Iris pigment epithelial cell (primary cell): ENCODE measurements at places on chromosomes 6 and 20.

- no peak for DNase-seq
These were observed 198.0 kb downstream of the SIM1 start for GRCh38 chr6:100266494-100267401.

GRCh38 chr6:30603961-30604360, 13.1 kb downstream of the PPP1R10 start:
- DNase-seq: no peak

GRCh38 chr20:2800521-2801285, at the start of gene CPXM1:
TSS of gene CPXM1 (minus strand) at chr20:2800627. CDS start at chr20:2800572, 55 bp downstream.
- no peak for DNase-seq

DNA sequence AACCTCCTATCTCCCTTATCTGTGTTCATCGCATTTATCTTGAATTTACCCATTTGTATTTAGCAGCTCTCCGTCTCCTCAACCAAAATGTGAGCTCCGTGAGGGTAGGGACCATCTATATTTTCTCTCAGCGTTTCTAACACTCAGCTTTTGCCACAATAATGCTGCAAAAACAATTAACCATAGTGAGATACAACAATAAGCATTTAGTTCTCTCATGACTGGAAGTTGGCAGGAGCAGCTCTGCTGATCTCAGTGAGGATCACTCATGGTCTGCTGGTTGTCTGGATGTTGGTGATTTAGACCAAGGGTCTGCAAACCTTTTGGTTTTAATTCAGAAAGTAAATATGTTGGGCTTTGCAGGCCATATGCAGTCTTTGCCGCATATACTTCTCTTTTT, 394.8 kb upstream of the RNF217 start:
- DNase-seq: no peak

- no peak for DNase-seq
These were observed 250.8 kb downstream of the SMOC2 start for GRCh38 chr6:168691774-168692173.

DNA sequence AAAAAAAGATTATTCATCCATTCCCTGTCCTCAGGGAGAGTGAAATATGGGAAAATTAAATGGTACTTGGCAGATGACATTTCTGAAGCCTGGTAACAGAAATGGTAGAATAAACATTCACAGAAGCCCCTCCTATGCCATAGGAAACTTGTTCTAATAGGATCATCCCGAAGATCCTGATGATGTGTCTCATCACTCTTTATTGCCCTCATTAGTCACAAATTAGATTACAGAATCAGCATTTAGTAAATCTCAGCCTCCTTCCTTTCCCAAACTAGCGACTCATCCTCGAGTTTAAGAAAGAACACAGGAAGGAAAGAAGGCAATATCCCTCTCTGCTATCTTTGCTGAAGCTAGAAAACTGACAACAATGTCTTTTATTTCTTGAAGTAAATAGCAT, 154.4 kb downstream of the TMEM200A start:
- DNase-seq: no peak

GRCh38 chr20:11376998-11377397, 540.7 kb upstream of the BTBD3 start:
- DNase-seq: peak; percentile 91

DNA sequence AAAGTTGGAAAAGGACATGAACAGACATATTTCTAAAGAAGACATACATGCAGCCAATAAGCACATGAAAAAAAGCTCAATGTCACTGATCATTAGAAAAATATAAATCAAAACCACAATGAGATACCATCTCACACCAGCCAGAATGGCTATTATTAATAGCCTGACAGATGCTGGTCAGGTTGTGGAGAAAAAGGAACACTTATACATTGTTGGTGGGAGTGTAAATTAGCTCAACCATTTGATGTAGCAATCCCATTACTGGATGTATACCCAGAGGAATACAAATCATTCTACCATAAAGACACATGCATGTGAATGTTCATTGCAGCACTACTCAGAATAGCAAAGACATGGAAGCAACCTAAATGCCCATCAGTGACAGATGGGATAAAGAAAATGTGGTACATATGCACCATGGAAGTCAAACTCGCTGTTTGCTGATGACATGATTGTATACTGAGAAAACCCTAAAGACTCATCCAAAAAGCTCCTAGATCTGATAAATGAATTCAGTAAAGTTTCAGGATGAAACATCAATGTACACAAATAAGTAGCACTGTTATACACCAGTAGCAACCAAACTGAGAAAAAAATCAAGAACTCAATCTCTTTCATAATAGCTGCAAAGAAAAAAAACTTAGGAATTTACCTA, 196.8 kb downstream of the ADGB start:
- no peak for DNase-seq

DNA sequence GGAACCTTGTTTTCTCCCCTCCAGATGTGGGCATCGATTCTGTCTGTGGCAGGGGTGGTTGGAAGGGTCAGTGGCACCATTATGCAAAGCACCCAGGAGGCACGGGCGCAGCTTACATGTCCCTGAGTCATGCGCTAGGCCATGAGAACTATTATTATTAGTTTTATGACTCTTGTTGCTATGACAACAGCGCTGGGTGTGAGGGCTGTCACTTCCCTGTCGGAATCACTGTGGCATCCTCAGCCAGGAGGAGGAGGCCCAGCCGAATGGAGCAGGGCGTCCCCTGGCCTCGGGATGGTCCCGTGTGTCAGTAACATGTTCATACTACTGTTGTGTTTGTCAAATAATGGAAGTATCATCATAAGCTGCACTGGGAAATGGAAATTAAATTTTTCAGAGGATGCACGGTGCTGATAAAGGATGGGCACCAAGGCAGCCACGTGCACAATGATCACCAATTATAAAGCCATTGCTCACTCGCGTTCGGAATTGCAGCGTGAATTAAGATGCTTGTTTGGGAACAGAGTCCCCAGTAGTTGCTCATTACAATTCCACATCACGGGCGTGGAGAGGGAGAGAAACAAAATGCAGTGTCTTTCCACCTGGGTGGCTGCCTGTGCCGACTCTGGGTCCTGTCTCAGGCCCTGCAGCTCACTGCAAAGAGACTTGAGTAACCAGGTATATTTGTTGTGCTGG, 247.9 kb downstream of the CDH4 start:
- DNase-seq: no peak

DNA sequence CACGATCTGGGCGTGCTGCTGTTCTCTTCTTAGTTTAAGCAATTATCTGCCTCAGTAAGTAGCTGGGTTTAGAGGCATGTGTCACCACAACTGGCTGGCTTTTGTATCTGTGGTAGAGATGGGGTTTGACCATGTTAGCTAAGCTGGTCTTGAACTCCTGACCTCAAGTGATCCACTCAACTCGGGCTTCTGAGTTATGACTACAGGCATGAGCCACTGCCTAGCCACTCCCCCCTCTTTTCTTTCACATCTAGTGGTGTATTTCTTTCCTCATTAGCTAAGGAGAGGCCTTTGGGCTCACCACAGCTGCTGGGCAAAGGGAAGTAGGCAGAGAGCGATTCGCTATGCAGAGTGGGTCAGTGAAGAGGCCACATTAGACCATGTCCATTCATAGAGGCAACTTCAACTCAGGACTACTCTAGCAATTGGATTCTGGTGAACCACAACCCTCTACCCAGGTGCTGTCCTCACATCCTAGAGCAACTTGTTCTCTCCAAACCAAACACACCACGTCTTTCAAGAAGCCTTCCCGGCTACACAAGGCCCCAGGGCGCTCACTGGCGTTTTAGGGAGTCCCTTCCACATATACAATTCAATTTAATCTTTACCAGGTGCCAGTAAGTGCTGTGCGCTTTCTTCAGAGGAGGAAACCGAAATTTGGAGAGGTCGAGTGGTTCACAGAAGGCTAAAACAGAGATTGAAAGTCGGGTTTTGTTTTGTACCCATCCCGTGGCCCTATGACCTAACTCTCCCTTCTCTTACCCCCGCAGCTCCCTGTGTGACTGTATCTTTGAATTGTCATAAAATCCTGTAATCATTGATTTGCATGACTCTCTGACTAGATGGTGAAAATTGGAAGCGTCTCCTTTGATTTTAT, 26.5 kb upstream of the GFOD1 start:
- no peak for DNase-seq

GRCh38 chr6:72651174-72651573, 29.3 kb downstream of the KCNQ5 start:
- DNase-seq: no peak

DNA sequence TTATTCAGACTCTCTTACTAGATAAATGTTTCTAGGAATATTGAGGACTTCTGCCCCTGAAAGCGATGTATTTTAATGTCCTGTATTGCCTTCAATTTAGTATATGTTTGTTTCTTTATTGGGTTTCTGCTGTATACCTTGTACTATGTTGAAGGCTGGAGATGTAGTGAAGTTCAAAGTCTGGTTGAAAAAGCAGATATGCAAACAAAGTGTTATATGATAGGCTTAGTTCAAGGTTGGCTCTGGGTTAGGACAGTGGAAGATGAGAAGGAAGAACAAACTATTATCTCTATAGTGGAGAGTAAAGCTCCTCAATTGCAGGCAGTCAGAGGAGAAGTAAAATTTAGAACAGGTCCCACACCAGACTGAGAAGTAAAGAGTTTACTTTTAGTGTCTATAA, 36.3 kb upstream of the ADGRG6 start:
- DNase-seq: no peak

- DNase-seq: no peak
These were observed 57.6 kb upstream of the FRMD1 start for GRCh38 chr6:168136622-168137021.

DNA sequence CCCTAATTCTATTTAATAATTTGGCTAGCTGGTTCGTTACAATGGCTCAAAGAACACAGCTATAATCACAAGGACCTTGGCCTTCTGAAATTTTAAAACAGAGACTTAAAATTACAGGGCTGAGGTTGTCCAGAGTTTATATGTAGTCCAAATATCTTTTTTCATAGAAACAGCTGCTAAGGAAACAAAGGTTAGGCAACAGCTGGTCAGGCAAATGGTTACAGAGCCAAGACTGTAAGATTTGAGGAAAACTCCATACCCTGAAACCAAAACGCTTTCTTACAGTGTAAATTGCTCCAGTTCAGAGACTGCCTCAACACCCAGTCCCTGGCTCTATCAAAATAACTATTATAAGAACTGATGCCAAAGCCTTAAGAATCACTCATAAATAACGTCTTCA, 9.7 kb upstream of the ARHGAP18 start:
- DNase-seq: no peak

DNA sequence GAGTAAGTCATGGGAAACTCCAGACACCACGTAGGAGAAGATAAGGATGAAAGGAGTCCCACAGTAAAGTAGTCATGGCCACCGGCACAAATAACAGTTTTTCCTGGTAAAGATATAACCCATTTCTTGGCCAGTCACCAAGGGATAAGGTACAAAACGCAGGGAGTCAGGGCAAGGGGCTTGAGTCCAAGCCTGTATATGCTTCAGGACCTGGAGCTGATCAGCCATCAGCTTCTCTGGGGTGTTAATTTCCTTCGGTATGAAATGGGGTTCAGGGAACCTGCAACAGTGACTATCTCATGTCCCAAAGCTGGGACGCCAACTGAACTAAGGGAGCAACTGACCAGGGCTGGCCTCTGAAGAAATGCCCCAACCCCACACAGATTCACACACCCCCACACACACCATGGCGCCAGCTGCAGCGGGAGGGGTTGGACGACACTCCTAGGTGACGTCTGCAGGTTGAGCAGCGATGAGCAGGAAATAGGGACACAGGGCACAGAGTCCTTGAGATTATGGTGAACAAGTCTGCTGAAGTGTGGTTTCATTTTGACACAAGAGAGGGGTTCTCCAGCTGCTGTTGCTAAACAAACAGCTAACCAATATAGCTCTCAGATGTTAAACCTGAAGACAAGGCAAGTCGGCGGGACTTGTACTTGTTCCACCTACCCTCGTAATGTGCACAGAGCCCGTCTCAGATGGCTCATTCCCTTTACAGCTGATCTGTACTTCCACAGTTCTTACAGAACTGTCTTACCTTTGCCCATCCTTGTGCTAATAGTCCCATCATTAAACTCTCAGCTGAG, 7.4 kb upstream of the ADTRP start:
- no peak for DNase-seq

GRCh38 chr6:32973144-32974015, 5.0 kb downstream of the BRD2 start:
- no peak for DNase-seq

DNA sequence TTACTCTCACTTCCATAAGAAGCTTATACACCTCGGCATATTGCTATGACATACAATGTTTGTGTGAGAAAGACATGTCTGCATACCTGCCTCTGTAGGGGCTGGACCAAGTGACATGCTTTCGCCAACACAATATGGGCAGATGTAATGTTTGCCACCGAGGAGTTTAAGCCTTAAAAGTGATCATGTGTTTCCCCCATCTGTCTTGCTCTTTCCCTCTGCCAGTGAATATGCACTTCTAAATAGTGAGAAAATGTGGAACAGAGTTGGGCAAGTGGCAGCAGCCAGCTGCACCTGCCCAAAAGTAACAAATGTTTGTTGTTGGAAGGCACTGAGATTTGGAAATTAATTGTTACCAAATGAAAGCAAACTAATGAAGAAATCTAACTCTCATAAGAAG, 274.8 kb upstream of the BTBD3 start:
- DNase-seq: no peak

DNA sequence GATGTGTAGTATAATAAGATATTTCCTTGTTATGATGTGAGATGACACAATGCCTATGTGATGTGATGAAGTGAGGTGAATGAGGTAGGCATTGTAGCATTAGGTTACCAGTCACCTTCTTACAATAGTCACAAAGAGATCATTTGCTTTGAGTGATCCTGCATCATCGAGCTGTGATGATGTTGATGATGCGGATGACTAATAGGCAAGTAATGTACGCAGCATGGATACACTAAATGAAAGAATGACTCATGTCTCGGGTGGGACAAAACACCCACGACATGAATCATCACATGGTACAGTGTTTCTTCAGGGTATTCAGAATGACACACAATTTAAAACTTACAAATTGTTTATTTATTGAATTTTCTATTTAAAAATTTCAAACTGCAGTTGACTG, 806.3 kb upstream of the GJE1 start:
- peak; percentile 99 for DNase-seq

DNA sequence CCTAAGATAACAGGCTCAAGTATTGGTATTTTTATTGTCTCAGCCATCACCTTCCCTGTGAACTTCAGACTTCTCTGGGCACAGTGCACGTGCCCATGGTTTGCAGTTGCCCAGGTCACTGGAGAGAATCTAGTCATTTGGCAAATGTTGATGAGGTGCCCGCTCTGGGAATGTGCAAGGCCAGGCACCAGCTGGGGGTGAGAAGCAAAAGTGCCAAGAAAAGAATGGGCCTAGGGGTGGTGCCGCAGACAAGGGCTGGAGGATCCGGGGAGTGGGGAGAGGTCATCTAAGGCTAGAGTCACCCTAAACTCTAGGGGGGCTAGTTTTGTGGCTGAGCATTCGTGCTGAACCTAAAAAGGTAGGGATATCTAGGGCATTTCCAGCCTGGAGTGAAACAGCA, 57.0 kb upstream of the VSTM2L start:
- DNase-seq: no peak

- no peak for DNase-seq
These were observed 77.4 kb downstream of the NDUFAF5 start for GRCh38 chr20:13862245-13862644.
